ENCODE measurements at places on chromosomes 1 and 21. TPM values are rescaled to one million over a fixed set of nuclear protein-coding genes. Genes with fewer than 3 reads are reported as not detected.

- no peak overlapping the region for H3K27ac ChIP-seq
- H3K27me3 ChIP-seq = no peaks in the 10 kb centered on the region
- no peaks in the 10 kb centered on the region for H3K4me1 ChIP-seq
- DNase-seq = no peak
Observed at GRCh38 chr1:64100791-64101190, 102.6 kb upstream of the UBE2U start.

- no peaks in the 10 kb centered on the region for H3K36me3 ChIP-seq
- H3K4me3 ChIP-seq = no peak overlapping the region
- no peak for DNase-seq
- H3K4me1 ChIP-seq = no peaks in the 10 kb centered on the region
- H3K27me3 ChIP-seq = no peaks in the 10 kb centered on the region
Observed at GRCh38 chr1:109111386-109112055, 2.4 kb upstream of the ELAPOR1 start.

CLEC20A gene
- total RNA-seq = not detected

POLR3C gene
- 48.0 TPM for total RNA-seq

OVAAL gene
- total RNA-seq = not detected

PIK3C2B gene
- 20.9 TPM for total RNA-seq

DNA sequence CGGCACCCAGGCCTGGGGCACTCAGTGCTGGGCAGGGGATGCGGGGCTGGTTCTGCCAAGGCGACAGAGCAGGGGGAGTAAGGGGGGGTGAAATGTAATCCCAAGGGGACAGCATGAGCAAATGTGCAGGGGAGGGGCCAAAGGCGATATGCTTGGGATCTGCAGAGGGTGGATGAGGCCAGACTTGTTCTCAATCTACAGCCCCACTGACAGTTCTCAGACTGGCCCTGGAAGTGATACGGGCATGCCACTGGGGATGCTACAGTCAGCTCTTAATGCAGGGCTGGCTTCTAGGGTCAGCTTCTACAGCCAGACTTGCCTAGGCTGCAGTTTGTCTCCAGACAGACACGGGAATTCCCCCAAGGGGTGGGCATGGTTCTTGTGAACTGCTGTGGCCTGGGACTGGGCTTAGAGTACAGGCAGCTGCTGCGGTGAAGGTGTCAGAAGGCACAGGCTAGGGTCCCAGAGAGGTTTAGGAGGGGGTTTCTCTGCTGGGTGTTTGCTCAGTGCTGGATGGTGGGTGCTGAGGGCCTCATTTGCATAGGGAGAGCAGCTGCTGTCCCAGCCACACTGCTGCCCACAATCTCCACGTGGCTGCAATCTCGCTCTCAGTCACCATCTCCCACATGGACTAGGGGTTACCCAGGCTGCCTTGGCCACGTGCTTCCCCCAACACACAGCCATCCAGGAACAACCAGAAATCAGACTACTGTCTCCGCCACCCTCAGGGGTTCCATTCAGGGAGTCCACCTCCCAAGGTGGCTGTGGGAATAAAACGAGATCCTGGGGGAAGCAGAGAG is 190.1 kb downstream of the HIVEP3 start:
- no peaks in the 10 kb centered on the region for H3K36me3 ChIP-seq
- DNase-seq = no peak
- H3K27ac ChIP-seq = no peak overlapping the region
- H3K4me1 ChIP-seq = no peaks in the 10 kb centered on the region

- no peaks in the 10 kb centered on the region for H3K36me3 ChIP-seq
- DNase-seq = no peak
- H3K27me3 ChIP-seq = no peaks in the 10 kb centered on the region
- no peak overlapping the region for H3K4me3 ChIP-seq
- peaks cover 18% of the 10 kb centered on the region for H3K4me1 ChIP-seq
Observed at GRCh38 chr1:6582370-6582769, 2.6 kb downstream of the ZBTB48 start.

DNA sequence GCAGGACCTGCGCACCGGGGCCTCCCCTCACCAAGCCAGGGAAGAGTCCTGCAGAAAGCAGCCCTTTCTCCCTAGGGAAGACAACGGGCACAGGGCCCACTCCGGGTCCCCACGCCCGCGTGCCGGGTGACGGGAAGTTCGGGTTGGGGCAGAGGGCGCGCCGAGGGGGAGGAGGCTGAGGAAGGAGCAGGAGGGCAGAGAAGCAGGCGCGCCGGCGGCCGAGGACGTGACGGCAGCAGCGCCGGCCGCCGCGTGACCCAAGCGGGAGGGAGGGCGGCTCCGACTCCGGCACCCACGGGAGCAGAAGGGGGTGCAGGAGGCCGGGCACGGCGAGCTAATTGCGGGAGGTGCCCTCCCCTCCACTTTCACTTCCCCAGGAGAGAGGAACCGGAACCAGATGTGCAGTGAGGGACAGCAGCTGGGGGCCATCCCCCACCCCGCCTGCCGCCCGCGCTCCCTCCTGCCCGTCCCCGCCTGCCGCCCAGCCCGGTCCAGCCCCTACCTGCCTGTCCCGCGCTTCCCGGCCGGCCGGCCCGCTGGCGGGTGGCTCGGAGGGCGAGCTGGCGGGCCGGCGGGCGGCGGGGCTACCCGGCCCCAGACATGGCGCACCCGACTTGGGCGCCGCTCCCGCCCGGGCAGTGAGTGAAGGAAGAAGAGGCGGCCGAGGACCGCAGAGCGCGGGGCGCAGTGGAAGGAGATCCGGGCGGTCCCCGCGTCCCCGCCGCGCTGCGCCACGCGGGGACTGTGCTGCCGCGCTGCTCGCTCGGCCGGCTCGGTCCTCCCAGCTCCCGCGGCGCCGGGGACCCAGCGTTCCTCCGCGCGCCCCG is 510 bp downstream of the DENND4B start:
- H3K4me3 ChIP-seq = peak overlapping the region; percentile 95
- no peaks in the 10 kb centered on the region for H3K27me3 ChIP-seq
- peaks cover 2% of the 10 kb centered on the region for H3K36me3 ChIP-seq

DNA sequence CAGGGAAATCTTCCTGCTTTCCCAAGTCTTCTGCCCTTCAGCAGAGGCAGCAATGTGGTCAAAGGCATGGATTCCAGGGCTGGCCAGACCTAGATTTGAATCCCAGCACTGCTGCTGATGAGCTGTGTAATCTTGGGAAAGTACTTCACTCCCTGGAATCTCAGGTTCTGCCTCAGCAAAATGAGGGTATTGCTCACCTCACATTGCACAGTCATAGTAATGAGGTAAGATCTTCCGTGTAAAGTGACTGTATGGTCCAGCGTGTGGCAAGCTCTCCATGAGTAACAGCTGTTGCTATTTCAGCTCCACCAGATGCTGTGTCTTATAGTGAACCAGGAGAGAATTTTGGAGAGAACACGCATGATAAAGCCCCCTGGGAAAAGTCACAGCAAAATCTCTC is 56.1 kb upstream of the F3 start:
- H3K4me1 ChIP-seq = peaks cover 2% of the 10 kb centered on the region
- no peaks in the 10 kb centered on the region for H3K27me3 ChIP-seq
- no peak for DNase-seq

DNA sequence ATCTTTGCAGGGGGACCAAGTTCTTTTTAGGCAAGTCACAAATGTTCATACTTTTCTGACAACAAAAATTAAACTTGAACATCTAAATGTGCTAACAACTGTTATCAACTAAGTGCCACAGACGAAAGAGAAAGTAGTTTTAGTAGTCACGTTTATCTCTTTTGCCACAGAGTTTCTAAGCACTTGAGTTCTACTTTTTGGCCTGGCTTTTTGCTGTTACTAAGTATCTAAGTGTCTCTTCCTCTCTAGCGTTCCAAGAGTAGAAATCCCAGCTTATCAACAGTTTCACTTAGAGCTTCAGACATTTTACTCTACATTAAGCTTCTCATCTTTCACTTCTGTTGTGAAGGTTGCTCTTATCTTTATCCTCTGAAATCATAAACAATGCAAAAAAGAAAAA is 34.2 kb downstream of the GATAD2B start:
- no peaks in the 10 kb centered on the region for H3K36me3 ChIP-seq
- no peaks in the 10 kb centered on the region for H3K4me1 ChIP-seq

DNA sequence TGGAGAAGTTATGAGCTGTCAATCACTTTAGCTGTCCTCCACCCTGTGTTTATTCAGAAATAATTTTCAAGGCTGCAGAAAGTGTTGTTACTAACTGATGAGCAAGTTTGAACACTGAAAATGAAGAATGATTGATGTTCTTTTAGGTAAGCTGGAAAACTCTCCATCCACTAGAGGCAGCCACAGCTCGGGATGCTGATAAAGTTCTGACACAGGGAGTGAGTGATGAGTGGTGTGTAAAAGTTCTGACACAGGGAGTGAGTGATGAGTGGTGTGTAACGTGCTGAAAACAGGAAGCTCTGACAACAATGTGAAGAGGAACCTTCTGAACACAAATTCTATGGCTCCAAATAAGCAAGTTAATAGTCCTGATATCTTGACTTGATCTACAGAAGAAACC is 197.5 kb upstream of the PTBP2 start:
- H3K36me3 ChIP-seq = no peaks in the 10 kb centered on the region
- no peak for DNase-seq
- no peak overlapping the region for H3K27ac ChIP-seq
- H3K4me3 ChIP-seq = no peak overlapping the region
- H3K4me1 ChIP-seq = no peaks in the 10 kb centered on the region
- H3K27me3 ChIP-seq = no peaks in the 10 kb centered on the region

CFHR3 gene
- not detected for total RNA-seq

PCP4L1 gene
- 10.1 TPM for total RNA-seq

DNA sequence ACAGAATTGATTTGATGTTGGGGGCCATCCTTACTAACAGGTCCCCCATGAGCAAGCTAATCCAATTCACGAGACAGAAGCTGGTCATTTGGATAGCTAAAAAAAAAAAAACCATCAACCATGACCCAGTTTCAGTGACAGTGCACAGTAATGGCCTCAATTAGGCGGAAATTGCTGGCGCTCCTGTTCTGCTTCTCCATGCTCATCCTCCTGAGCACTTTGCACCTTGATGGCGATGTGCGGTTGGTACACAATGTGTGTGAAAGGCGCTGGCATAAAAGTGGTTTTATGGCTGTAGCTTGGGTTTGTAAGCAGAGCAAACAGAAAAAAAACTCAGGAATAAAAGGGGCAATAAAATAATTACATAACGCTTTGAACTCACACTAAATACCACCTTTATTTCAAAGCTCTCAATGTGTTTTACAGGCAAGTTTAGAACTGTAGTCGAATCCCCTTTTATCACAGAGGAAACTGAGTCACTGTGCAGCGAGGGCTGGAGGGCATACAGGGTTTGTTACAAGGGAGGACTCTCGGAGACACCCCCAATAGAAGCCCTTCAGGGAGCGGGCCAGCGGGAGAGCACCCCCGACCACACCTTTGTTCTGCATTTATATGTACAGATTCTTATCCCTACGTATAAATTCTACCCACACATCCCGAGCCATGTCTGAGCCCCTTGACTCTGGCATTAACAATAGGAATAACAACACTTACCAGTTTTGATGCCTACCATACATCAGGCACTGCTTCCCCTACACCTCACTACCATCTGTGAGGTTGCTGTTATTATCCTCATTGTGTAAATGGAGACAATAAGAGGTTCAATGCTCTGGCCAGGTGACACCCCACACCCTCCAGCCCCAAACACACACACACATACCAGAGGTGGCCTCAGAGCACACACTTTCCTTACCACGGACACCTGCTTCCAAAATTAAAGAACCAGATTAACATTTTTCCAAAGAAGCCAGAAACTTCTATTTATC is 213.5 kb upstream of the IRF2BP2 start:
- H3K4me3 ChIP-seq = no peak overlapping the region
- no peak overlapping the region for H3K27ac ChIP-seq
- DNase-seq = no peak
- H3K4me1 ChIP-seq = no peaks in the 10 kb centered on the region
- H3K36me3 ChIP-seq = no peaks in the 10 kb centered on the region
- H3K27me3 ChIP-seq = no peaks in the 10 kb centered on the region

DNA sequence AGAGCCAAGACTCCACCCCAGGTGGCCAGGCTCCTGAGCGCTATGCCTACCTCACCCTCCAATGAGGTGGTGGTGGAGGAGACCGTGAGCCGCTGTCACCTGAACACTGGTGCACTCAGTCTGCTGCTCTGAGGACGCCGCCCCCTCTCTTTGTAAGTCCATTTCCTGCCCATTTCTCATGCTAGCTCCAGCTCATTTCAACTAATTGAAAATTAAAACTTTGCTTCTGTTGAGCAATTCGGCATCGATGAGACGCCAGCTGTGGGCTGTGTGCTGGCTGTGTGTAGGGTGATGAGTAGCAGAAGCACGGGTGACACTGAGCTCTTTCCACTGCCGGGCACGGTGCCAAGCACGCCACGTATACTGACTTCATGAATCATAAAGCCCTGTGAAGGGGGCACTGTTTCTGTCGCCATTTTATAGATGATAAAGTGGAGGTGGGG is 11.2 kb downstream of the TNFRSF1B start:
- no peak for DNase-seq
- peaks cover 2% of the 10 kb centered on the region for H3K27me3 ChIP-seq
- H3K4me3 ChIP-seq = no peak overlapping the region
- no peaks in the 10 kb centered on the region for H3K36me3 ChIP-seq
- H3K27ac ChIP-seq = no peak overlapping the region
- no peaks in the 10 kb centered on the region for H3K4me1 ChIP-seq

DNA sequence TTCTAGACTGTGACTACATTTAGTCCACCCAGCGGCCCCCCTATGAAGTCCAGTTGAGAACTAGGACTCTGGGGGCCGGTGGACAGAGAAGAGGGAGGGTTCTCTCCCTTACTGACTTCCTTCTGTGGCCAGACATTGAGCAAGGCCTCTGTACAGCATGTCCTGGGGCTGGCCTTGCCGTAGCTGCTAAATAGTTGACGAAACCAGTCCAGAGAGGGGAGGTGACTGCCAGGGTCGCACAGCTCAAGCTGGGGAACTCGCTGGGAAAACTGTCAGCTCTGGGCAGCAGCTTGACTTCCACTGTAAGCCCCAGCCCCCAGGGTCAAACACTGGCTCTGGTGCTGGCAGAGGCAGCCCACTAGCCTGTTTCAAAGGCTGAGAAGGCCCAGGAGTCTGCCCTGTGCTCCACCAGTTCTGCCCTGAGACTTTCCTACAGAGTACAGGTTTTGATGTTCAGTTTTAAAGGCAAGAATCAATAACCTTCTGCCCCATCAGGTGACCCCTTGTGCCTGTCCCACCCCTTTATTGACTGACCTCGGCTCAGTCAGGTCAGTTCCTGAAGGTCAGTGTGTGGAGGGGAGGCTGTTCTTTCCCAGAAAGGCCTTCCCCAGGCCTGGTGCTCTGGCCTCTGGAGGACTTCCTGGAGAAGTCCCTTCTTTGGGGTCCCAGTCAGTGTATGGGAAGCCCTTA is 14.1 kb downstream of the PCSK9 start:
- no peaks in the 10 kb centered on the region for H3K4me1 ChIP-seq
- no peaks in the 10 kb centered on the region for H3K36me3 ChIP-seq
- no peak for DNase-seq
- no peak overlapping the region for H3K27ac ChIP-seq
- H3K27me3 ChIP-seq = no peaks in the 10 kb centered on the region

All from prostate gland (tissue), 2 donors.